Common myeloid progenitor, CD34-positive (primary cell): ENCODE measurements at places on chromosomes 11 and 22.

GRCh38 chr22:49081261-49081666 is 746.4 kb downstream of the BRD1 start:
- DNase-seq = no peak

GRCh38 chr11:13923716-13924650 is 38.5 kb upstream of the SPON1 start:
- DNase-seq = peak; percentile 18

DNA sequence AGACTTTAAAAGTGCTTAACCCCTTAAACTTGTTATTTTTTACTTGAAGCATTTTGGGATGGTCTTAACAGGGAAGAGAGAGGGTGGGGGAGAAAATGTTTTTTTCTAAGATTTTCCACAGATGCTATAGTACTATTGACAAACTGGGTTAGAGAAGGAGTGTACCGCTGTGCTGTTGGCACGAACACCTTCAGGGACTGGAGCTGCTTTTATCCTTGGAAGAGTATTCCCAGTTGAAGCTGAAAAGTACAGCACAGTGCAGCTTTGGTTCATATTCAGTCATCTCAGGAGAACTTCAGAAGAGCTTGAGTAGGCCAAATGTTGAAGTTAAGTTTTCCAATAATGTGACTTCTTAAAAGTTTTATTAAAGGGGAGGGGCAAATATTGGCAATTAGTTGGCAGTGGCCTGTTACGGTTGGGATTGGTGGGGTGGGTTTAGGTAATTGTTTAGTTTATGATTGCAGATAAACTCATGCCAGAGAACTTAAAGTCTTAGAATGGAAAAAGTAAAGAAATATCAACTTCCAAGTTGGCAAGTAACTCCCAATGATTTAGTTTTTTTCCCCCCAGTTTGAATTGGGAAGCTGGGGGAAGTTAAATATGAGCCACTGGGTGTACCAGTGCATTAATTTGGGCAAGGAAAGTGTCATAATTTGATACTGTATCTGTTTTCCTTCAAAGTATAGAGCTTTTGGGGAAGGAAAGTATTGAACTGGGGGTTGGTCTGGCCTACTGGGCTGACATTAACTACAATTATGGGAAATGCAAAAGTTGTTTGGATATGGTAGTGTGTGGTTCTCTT is 2.8 kb downstream of the MALAT1 start:
- no peak for DNase-seq

DNA sequence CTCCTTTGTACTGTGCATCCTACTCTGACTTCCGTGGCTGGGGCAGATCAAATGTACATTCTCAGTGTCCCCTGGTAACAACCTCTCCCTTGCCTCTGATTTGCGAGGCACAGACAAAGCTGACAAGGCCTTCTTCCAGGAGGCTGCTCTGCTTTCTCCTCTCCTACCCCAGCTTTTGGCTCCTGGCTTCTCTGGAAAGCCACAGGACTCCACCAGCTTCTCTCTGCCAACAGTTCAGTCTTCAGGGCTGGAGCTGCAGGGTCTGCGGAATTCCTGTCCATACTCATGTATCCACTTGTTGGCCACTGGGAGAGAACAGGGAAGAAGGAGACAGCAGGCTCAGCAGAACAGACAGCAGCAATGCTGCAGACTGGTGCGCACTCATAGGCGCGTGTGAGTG is 44.4 kb downstream of the P4HA3 start:
- DNase-seq = no peak

GRCh38 chr11:74532501-74533246 is 39.1 kb upstream of the LIPT2 start:
- DNase-seq = no peak

GRCh38 chr11:128552783-128553661 is 34.3 kb downstream of the ETS1 start:
- DNase-seq = peak; percentile 61

DNA sequence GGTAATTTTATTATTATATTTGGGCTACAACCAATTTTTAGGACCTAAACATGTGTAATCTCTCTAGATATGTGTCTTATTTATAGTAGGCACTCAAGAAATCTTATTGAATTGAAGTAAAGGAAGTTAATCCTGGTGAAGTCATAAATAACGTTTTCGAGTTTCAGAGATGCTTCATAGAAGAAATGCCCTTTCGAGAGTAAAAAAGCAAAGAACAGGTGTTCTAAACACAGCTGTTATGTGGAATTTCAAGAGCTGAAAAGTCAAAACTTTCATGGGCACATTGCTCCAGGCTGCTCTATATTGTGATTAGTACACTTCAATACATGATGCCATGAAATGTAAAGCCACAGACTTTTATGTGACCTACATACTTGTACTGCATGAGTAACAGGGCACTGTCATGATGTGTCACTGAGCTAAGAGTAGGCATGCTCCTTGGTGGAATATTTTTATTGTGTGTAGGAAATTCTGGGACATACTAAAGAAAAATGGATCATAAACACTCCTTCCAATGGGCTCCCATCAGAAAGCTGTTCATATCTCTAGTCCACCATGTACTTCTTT is 7.2 kb upstream of the ELMOD1 start:
- no peak for DNase-seq

DNA sequence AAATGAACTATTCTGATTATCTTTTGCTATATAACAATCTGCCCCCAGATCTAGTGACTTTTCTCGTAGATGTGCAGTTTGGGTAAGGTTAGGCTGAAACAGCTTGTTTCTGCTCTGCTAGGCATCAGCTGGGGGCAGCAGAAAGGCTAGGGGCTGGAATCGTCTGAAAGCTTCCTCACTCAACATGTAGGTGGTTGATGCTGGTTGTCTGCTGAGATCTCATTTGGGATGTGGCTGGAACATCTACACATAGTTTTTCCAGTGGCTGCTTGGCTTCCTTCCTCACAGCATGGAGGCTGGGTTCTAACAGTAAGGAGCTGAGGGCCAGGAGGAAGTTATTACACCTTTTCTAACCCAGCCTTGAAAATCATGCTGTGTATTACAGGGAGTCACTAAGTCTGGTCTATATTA is 30.2 kb downstream of the USP47 start:
- no peak for DNase-seq

DNA sequence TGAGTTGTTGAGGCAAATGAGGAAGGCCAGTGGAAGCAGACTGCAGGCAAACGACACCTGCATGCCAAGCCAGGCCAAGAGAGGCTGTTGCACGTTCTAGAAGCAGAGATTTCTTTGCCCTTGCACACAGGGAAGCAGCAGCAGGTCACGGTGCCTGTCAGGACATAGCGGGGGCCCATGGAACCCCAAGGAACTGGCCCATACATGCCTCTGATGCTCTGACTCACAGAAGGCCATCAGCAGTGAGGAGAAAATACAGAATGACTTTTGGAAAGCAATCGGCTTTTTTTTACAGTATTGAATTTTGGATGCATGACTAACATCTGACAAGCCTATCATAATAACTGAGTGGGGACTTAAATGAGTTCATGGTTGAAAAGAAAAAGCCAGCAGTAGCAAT is 123.9 kb downstream of the MPPED1 start:
- no peak for DNase-seq

- DNase-seq = no peak
Observed at GRCh38 chr11:134734141-134734845, 322.3 kb upstream of the B3GAT1 start.

GRCh38 chr11:18294862-18295261 is 27.1 kb downstream of the HPS5 start:
- no peak for DNase-seq

GRCh38 chr22:36740716-36741115 is 35.2 kb downstream of the IFT27 start:
- DNase-seq = no peak

DNA sequence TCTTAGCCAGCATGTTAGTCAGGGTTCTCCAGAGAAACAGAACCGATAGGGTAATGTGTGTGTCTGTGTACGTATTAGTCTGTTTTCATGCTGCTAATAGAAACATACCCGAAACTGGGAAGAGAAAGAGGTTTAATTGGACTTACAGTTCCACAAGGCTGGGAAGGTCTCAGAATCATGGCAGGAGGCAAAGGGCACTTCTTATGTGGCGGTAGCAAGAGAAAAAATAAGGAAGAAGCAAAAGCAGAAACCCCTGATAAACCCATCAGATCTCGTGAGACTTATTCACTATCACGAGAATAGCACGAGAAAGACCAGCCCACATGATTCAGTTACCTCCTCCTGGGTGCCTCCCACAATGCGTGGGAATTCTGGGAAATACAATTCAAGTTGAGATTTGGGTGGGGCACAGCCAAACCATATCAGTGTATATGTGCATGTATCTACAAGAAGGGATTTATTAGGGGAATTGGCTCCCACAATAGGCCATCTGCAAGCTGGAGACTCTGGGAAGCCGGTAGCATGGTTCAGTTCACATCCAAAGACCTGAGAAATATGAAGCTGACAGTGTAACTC is 173.7 kb upstream of the NECTIN1 start:
- DNase-seq = no peak

DNA sequence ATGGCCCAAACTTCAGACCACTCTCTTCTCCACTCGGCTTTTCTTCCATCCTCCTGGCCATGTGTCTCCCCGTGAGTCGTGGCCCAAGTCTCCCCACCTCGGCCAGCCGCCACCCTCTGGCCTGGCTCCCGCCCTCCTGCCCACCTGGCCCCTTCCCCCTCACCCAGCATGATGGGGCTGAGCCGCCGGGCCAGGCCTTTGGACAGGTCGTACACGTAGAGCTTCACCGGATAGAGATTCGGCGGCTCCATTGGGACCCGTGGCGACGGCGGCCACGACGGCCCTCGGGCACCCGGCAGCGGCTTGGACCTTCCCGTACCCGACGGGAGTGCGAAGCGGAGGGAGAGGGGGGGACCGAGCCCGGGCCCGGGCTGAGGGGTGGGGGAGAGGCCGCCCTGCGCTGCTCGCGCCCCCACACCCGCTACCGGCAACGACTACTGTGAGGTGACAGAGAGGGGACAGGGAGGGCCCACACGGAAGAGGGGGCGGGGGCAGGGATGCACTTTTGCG is at the start of gene DESI1:
Gene DESI1, minus strand, starts transcription at position 455 of the 510 bp plus-strand sequence. Its CDS starts 204 bp downstream, at position 251.
- DNase-seq = no peak

DNA sequence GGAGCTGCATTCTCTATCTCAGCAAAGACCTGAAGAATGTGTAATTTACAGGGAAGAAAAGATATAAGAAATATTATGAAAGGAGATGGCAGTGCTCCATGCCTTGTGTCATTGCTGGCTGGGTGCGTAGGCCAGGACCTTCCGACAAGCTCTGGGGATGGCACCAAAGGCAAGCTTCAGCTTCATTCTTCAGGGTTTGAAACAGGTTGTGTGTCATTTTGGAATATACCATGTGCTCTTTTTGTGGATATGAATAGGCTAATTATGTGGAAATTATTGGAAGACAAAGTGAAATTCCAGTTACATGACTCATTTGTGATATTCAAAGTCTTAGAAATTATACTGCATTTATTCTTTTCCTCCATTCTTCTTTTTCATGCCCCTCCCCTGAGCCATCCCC is 5.7 kb upstream of the KIRREL3 start:
- DNase-seq = no peak

DNA sequence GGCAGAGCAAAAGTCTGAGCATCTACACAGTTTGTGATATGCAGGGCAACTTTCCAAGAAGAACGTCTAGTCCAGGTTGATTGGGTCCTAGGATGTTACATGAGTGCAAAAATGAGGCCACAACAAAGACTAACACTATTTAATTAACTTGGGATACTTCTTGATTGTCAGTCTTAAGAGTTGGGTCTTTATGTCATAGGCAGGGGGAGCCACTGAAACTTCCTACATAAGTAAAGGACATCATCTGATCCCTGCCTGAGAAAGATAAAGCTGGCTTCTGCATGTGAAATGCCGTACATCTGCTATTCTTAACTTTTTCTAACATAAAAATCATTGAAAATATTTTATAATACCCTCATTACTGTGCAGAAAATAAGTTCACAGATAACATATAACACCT is 525.5 kb downstream of the NTM start:
- DNase-seq = no peak

DNA sequence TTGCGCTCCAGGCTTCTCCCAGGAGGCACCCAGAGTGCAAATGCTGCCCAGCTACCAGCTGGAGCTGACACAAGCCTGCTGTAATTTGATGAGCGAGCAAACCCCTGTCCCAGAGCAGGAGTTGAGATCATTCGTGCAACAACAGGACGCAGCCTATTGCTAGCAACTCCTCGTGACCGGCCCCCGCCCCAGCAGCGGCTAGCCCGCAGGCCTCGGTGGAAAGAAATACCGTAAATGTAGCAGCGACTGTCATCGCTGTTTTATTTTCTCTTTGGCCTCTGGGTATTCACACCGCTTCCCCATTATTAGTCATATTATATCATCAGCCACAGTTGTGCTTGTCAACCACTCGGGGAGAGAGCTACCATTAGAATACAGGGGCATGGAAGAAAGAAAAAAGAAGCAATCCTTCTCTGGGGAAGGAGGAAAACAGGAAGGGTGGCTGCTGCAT is 59.2 kb upstream of the ATXN10 start:
- peak; percentile 22 for DNase-seq

DNA sequence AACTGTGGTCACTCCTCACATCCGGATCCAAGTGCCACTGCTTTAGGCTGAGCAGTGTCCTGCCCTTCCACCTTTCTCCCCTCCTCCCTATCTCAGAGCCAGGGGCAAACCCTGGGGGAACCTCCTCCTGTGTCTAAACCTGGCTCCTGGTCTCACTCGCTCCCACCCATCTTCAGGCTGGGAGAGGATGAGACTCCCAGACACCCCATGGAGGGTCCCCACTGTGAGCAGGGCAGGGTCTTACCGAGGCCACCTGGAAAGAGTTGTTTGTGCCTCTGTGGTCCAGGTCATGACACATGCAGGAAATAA is 93.6 kb downstream of the PDE2A start:
- DNase-seq = no peak

GRCh38 chr11:79942090-79942489 is 501.3 kb upstream of the TENM4 start:
- no peak for DNase-seq

GRCh38 chr22:44361391-44362126 is 48.8 kb upstream of the SHISAL1 start:
- DNase-seq = no peak

DNA sequence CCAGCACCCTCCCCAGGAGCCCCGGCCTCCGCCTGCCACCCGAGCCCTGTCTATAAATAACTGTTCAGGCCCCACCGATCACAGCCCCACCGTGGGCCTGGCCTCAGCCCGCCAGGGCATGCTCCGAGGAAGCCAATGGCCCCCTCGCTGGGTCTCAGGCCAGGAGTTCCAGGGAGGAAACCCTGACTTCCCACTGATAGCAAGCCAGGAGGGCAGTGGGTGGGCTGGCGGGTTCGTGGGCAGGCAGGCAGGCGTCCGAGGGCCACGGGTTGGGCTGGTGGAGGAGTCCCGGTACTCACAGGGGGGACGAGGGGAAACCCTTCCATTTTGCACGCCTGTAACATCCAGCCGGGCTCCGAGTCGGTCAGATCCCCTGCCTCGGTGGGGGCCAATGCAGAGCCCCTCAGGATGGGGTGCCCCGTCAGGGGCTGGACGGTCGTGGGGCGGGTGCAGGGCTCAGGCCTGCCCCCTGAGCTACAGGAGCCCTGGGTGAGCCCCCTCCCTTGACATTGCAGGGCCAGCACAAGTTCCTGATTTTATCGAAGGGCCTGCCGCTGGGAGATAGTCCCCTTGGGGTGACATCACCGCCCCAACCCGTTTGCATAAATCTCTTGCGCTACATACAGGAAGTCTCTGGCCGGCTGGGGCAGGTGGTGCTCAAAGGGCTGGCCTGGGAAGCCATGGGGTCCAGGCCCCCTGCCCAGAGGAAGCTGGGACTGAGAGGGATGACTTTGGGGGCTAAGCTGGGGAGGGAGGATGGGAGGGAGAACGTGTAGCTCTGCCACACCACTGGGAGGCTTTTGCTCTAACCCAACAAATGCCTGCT is at the start of gene SPI1:
Gene SPI1, minus strand, starts transcription at position 538 of the 826 bp plus-strand sequence. Its CDS starts 194 bp downstream, at position 344.
- peak; percentile 99 for DNase-seq

- no peak for DNase-seq
Observed at GRCh38 chr11:4180441-4181183, 86.0 kb downstream of the RRM1 start.
